ENCODE measurements at places on chromosomes 2 and 18. TPM values are rescaled to one million over a fixed set of nuclear protein-coding genes. Genes with fewer than 3 reads are reported as not detected.

GRCh38 chr2:119201815-119202214 is 21.8 kb upstream of the STEAP3 start:
- no peak for DNase-seq

DNA sequence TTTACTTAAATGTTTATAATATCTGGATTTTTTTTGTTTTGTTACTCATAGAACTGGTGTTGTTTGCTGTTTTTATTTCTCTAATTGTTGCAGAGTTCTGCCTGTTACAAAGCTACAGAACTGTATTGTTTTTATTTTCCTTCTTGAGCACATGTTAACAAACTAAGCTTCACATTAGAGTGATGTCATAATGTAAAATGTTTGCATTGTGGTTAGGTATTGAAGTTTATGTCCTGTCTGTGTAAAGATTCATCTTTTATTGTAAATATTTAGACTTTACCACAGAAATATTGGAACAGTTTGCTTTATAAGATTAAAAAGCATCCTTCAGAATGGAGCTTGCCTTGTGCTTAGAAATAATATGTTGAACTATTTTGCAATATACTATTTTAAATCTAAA is 67.7 kb downstream of the CLIP4 start:
- DNase-seq, result no peak

GRCh38 chr18:77254711-77255405 is 5.2 kb downstream of the GALR1 start:
- no peak for DNase-seq

DNA sequence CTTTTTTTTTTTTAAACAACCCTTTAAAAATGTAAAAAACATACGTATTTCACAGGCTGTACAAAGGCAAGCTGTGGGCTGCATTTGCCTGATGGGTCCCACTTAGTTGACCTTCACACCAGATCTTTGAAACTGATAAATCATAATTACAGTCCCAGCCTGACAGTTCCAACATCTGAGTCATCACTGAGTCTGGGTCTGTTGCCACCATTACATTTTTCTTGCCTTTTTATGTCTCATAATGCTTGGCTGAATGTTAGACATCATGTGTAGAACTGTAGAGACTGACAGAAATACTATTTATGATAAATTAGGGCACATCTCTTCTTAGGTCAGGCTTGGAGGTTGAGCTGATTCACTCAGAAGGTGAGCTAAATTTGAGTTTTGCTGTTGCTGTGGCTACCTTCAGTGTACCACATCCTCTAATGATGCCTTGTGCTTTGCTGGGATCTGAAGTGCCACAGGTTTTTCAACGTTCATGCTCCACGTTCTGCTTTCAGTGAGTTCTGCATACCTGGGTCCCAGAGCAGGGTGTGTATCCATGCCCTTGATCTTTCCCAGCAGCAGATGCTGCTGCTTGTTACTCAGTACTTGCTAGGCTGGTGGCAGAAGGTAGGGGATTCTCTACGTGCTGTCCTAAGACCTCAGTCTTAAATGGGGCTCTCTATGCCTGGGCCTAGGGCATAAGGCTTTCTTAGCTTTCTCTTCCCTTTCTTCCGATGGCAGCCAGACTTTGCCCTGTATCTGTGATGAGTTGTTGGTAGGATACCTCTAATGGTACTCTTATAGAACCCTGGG is 160.6 kb upstream of the SMAD7 start:
- no peak for DNase-seq

DNA sequence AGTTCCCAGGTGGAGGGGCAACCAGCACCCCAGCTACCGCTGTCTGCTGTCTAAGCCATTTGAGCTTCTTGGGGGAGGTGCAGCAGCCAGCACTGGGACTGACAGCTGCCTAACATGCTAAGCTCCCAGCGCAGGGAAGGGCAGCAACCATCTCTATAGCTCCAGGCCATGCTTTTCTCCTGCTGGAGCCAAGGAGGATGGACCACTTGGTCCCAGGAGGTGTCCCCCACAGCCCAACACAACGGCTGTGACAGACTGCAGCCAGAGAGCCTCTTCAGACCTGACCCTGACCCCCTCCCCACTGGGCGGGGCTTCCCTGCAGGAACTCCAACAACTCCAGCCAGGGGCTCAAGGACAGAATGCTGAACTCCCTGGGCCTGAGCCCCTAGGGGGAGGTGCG is 370.6 kb upstream of the REG3G start:
- DNase-seq, result no peak

GRCh38 chr2:176832086-176832485 is 380.5 kb upstream of the HNRNPA3 start:
- no peak for DNase-seq

- DNase-seq, result no peak
Observed at GRCh38 chr18:37575646-37576045, 10.0 kb upstream of the CELF4 start.

DNA sequence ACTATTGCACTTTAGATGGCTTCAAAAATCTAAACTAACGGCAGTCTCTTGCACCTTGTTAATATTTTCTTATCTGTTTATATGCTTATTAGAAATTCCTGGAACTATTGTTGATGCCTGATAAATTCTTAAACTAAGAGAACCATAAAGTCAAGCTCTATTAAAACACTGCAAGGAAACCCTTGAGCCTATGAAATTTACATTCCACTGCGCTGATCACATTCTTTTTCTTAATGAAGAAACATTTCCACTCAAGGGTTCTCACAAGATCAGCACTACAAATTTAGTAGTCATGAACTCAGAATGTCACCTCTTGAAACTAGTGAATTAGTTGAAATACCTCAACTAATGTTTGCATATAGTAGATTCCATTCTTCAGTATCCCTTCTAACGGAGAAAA is 331.8 kb upstream of the SLC8A1 start:
- DNase-seq, result no peak

HS1BP3 gene
- total RNA-seq, result 18.5 TPM

DNA sequence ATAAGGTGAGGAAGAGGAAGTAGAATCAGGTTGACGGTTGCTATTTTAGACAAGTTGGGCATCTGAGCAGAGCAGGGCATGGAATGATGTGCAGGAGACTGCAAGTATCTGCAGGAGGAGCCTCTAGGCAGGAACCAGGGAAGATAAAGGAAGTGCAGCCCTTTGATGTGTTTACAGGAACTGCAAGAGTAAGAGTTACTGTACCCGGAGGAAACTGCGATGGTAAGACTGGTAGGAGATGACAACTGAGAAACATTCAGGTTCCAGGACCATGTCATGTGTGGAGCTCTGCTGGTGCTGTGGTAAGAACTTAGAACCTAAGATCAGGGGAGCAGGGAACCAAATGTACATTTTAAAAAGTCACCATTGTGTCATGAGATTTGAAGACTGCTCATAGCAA is 134.3 kb upstream of the STON1 start:
- DNase-seq, result no peak

DNA sequence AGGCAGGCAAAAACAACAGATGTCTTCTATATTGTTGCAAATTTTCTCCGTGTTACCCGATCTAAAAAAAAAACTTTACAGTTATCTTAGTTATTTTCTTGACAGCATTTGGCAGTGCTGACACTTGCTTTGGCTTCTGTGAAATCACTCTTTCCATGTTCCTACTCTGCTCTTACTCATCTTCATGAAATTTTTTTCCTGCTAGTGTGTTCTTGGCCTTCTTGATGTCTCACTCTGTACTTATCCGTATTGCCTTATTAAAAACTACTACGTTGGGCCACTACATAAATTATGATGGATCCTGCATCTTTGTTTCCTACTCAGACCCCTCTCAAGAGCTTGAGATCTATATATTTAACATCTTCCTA is 134.4 kb downstream of the IKZF2 start:
- no peak for DNase-seq

DNA sequence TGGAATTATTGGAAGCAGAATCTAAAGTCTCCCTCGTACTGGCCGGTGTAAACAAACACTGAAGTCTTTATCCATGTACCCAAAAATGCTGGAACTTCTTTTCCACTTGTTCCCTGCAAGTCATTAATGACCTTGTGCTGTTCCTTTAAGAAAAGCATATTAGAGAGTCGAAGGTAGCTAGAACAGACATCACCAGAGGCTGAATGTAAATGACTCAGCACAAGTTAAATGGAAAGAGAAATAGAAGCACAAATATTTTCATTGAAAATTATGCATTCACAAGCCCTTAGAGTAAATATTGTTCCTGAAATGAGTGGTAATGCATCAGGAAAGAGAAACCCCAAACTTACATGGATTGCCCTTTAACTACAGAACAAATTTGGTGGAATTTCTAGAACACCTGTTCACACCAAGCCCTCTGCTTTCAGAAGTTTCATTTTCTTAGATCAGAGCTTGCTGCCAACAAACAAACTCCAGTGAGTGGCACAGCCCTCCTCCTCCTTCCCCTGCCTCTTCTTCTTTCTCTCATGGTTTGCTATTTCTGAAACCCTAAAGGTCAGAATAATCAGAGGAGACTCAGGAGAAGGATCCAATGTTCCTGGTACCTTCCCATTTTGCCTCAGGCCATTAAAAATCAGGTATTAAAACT is 264.3 kb downstream of the TXNL1 start:
- no peak for DNase-seq

PSTPIP2 gene
- 6.7 TPM for total RNA-seq

- DNase-seq, result no peak
Observed at GRCh38 chr2:237964578-237965404, 2.0 kb upstream of the UBE2F start.

DNA sequence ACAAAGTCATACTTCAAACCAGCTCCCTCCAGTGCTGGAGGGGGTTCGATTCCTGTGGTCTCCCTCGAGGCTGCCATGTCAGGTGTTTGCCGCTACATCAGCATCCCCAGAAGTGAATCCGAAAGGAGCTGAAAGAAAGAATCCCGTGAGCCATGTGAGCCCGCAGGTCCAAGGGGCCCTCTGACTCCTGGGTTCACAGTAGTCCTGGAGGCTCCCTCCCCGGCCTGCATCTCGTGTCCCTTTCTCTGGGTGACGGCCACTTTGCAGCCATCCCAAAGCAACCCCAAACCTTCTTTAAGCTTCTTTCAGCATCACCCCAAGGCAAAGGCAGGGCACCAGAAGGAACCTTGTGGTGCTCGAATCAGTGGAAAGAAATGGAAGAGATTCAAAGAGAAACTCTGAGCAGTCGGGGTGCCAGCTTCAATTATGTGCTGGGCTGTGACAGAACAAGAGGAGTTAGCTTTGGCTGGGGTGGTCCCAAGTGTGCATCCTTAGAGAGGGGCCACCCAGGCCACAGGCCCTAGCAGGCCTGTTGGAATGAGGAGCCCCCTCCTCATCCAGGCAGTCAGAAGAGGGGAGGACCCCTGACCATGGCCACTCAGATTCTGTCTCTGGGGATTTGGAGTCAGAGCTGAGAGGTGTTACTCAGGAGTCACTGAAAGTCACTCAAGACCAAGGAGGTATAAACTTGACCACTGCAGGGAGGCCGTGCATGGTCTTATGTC is 59.7 kb downstream of the CIB4 start:
- no peak for DNase-seq

DNA sequence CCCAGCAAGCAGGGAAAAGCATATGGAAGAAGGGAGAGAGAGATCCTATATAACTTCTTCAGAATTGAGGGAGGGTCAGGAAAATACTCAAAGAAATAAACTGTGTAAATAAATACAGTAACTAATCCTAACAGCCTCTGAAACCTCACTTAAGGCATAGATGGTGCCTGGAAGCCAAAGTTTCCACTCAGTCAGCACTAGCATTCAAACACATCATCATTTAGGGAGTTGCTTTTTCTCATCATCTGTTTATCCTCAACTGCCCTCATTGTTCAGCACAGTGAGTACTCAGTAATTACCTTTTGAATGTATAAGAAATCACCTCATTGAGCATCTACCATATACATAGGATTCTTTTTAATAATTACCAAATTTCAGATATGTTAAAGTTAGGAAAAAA is 262.9 kb downstream of the C1D start:
- DNase-seq, result no peak

DNA sequence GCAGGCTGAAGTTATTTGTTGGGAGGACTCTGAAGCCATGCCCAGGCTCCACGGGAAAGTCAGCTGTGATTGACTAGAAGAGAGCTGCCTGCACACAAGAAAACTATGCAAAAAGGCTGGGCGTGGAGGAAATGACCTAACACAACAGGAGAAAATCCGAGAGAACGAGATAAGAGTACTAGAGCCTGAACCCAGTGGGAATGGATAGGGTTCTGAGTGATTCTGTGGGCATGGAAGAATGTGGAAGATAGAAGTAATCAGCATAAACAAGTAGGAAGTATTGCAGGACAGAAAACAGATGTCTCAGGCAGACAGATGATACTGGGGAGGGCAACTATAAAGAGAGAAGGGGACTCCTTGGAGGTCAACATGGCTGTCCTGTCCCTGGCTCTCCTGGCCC is 12.1 kb upstream of the COPS8 start:
- peak; percentile 83 for DNase-seq

- peak; percentile 66 for DNase-seq
Observed at GRCh38 chr2:218781691-218782527, at the start of gene CYP27A1. TSS of gene CYP27A1 (plus strand) at chr2:218782147. CDS start at chr2:218782183, 36 bp downstream.

UGT1A7 gene
- total RNA-seq, result 3.6 TPM

GRCh38 chr18:3148930-3149535 is 70.7 kb downstream of the MYOM1 start:
- DNase-seq, result no peak
